ENCODE measurements at places on chromosomes 5 and 9.

DNA sequence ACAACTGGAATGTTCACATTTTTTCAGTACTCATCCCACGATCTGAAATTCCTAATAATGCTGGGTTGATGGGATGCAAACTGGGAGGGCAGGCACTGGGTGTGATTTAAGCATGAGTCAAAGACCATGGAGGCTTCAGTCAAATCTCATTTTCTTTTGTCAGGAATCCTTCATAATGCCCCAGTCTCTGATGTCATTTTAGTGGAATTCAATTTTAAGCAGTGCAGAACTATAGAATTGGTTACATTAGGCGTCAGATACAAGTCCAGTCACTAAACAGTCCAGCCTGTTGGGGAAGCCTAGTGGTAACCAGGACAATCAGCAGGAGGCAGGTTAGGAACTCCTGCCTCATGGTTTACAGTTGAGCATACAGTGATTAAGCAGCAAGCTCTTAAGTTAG, 41.0 kb upstream of the TMEM215 start:
- peak; percentile 73 for DNase-seq

DNA sequence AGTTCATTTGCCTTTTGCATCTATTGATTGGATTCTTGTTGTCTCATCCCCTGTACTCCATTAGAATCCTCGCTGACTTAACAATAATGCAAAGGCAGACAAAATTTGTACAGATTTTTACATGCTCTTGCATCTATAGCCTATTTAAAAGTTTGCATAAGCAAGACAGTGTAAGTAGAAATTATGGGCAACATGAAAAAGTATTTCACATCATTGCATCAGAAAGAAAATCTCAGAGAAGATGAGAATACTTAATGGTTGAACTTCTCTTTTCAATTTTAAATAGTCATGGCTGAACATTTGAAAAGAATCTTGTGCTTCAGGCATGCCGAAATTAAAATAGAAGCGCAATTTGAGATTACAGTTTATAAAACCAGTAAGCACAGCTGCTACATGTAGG, 226.4 kb downstream of the EFNA5 start:
- peak; percentile 32 for DNase-seq

DNA sequence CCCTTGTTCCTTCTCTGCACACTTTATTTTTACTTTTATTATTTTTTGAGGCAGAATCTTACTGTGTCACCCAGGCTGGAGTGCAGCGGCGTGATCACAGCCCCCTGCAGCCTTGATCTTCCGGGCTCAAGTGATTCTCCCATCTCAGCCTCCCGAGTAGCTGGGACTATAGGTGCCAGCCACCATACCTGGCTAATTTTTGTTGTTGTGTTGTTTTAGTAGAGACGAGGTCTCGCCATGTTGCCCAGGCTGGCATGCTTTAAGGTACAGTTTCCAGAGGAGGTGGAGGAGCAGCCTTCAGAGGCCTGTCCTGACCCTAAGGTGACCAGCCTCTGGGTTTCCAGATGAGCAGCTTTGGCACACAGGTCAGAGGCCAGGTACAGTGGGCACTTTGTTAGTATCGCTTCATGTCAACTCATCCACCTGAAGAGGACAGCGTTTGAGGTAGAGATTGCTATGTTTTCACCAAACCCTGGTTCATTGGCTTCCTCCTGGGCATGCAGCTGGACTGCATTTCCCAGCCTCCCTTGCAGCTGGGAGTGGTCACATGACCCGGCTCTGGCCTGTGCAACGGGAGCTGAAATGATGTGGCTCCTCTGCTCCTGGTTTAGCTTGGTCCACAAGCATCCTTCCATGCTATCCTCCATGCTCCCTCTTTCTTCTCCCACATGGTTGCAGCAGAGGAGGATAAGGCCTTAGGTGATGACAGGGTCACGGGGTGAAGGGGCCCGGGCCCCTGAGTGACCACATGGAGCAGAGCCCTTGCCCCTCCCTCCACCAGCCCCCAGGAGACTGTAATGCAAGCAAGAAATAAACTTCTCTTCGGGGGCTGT, 139.3 kb upstream of the IER5L start:
- no peak for DNase-seq

DNA sequence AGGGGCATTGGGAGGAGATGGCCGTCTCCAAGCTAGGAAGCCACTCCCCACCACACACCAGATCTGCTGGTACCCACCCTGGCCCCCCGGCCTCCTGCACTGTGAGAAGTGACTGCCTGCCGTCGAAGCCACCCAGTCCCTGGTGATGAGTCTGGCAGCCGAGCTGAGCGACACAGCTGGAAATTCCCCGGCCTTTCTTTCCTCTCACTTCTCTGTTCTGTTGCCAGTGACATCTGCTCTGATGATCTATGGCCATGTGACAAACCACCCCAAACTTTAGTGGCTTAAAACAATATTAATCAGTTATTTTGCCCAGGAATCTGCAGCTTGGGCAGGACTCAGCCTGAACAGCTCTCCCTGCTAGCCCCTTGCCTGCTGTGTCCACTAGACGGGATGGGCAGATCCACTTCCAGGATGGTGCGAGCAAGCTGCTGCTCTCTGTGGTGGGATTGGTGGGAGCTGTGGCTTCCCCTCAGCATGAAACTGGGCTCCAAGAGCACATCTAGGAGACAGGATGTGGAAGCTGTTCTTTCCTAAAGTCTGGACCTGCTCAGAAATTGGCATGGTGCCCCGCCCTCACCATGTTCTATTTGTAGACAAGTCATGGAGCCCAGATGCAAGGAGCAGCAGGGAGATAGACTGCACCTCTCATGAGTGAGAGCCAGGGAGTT, 211.2 kb downstream of the GADD45G start:
- DNase-seq: peak; percentile 63

- DNase-seq: peak; percentile 26
These were observed 27.1 kb downstream of the FRMD3 start for GRCh38 chr9:83511051-83511450.

- DNase-seq: no peak
These were observed 66.0 kb downstream of the PLAC8L1 start for GRCh38 chr5:146039420-146039819.

- peak; percentile 45 for DNase-seq
These were observed 71.0 kb downstream of the SH3PXD2B start for GRCh38 chr5:172383191-172383802.

DNA sequence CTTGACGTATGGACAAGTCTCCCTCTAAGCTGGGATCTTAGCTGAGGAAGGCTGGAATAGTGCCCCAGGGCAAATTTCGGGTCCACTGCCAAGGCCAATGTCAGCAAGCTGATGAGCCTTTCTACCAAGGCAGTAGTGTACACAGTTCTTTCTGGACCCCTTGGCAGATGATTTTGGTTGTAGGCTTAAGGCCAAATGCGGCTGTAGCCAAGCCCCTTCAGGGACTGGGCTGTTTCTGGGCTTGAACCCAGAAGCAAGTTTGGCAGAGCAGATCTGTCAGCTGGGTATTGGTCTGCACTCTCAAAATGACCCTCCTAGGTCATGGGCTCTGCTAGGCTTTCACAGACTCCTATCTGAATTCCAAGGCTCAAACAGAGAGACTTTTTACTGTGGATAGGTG, 121.6 kb downstream of the ADAMTSL1 start:
- no peak for DNase-seq

GRCh38 chr5:174409971-174410370, 314.4 kb upstream of the MSX2 start:
- DNase-seq: no peak

DNA sequence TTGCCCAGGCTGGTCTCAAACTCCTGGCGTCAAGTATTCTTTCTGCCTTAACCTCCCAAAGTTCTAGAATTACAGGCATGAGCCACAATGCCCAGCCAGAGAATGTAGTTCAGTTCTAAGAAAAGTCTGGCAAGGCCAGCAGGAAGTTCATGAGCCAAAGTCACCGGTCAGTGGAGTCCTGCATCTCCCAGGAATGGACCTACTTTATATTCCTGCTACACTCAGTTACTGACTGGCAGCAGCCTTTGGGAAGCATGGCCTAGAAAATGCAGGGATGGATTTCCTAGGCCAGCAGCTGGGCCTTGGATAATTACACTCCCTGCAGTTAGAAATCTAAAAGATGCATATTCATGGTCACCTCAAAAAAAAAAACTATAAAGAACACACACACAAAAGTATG, 135.7 kb downstream of the CAAP1 start:
- DNase-seq: no peak

DNA sequence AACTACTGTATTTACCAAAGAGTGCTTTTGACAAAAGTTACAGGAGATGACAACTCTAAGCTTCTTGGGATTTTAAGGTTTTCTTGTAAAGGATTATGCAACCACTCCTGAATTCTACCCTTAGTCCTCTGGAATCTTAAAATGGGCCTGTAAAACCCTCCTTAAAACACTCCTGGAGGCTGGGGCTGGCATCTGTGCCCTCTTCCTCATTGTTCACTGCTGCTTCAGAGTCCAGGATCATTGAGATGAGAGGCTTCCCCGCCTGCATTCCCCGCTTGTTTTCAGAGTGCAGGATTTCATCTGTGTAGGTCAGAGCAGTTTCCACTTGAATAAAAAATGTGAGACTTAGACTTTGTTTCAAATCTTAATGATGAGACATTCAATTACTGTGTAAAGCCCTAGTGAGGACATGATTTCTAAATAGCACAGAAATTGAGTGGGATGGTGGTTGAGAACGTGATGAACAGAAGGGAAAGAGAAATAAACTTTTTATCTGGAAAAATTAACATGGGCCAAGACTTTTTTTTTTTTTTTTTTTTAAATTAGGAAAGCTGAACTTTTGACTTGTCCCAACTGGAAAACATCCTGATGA, 40.4 kb downstream of the PCSK5 start:
- DNase-seq: no peak

DNA sequence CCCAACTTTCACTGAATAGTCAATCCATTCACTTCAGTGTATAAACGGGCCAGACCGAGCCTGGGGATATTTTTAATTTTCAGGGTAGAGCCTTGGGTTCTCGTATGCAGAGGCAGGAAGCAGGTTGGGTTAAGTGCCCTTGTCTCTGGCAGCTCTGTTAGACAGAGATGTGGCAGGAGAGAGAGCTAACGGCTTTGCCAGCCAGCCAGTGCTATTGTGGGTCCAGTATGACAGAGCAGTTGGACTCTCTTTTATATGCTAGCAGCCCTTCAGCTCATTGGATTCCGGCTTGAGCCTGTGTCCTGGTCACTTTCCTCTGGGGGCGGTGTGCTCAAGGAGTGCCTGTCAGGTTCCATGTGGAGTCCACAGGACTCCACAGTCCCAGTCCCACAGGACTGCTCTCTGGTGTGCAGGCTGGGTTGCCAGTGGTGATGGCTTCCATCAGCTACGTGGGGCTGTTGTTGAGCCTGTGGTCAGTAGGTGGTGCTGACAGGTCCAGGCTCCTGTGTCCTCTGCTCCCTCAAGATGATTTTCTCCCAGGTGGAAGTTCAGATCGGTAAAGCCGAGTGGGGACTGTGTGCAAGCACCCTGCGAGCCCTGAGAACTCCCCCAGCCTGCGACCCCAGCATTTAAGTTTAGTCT, 14.3 kb downstream of the CLTA start:
- DNase-seq: no peak

- no peak for DNase-seq
These were observed 60.8 kb upstream of the PHYKPL start for GRCh38 chr5:178293400-178293799.

GRCh38 chr5:158695595-158696330, 404.0 kb downstream of the EBF1 start:
- DNase-seq: peak; percentile 84

GRCh38 chr9:72165821-72166547, 16.7 kb downstream of the GDA start:
- DNase-seq: no peak

DNA sequence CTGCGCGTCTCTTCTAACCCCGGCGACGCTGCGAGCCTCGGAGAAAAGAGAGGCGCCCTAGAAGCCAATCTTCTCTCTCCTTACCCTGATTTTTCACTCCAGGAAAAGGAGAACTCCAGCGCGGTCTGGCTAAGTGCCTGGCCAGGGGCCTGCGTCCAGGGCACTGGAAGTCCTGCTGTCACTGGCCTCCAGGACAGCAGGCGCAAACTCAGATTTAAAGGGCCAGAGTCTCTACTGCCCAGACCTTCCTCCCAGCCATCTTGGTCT, 553 bp upstream of the FOXB2 start:
- no peak for DNase-seq

- DNase-seq: no peak
These were observed 30.6 kb upstream of the ANKRD33B start for GRCh38 chr5:10533226-10533625.

DNA sequence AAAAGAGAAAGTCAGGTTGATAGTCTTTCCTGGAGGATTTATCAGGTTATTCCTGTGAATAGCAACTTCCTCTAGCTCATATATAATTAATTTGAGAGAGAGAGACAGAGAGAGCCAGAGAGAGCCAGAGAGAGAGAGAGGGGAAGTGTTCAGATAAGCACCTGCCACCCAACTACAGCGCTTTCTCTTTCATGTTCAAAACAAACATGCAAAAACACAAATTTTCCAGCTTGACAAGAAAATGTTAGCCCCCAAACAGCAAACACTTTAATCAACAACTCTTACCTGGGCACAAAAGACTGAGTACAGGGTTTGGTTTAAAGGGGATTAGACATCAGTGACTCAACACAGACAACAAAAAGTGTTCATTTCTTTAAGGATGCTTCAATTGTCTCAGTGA, 61.7 kb upstream of the PLPP6 start:
- DNase-seq: no peak

GRCh38 chr9:135079676-135080075, 7.8 kb upstream of the OLFM1 start:
- no peak for DNase-seq

DNA sequence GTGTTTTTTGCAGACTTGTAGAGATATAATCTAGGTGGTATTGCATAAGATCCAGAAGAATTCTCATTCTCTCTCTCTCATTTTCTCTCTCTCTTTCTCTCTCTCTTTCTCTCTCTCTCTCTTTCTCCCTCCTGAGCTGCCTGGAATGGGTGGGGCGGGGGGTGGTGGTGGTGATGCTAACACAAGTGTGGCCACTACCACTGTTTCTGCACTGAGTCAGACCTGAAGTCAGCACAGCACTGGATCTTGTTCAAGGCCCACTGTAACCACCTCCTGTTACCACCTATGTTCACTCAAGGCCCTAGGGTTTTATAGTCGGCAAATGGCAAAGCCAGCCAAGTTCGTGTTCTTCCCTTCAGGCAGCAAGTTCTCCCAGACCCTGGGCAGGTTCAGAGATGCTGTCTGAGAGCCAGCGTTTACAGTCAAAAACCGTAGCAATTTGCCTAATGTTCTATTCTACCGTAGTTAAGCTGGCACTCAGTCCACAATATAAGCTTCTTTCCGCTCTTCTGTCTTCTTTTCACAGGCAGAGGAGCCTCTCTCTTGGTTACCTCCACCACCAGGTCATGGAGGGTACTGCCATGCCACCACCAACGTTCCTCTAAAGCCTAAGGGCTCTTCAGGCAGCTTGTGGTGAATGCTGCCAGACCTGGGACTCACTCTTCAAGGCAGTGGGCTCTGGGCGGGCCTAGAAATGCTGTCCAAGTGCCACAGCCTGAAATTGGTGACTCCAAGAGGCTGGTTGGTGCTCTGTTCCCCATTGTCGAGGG, 235.7 kb upstream of the PRR16 start:
- DNase-seq: peak; percentile 14

Data from fibroblast of upper back skin (primary cell).